ENCODE measurements at places on chromosomes 1 and 21.
A peak's percentile ranks its signal among the peaks of the same experiment; 100 is the strongest.

GRCh38 chr1:167200749-167201148 is 19.9 kb upstream of the POU2F1 start:
- DNase-seq, result no peak

DNA sequence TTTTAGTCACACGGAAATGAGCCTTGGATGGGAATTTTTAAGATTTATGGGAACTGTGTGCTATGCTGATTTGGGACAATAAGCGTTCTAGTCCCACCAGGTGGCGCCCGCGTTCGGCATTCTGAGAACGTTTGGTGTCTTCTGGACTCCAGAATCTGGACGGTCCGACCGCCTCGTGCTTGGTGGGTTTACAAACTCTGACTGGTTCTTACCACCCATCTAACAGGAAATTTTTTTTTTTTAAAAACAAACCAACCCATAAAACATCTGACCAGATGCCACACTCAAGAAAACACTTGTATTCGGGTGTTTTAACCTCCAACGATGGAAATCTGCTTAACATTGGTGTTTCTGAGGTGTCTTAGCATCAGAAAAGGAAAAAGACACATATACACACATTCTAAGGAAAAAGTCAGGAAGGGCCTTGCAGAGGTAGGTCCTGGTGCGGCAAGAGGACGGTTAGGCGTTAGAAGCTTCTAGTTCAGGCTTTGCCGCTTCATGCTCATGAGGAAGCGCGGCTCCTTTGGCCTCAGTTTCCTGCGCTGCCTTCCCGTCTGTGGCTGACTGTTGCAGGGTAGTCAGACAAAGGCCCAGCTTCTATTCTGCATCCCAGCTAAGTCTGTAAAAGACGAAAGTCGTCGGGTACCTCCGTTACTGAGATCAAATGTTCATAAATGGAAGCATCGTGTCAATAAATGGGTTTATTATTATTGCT is 814 bp upstream of the DYRK3 start:
- peak; percentile 35 for DNase-seq

- DNase-seq, result no peak
Observed at GRCh38 chr1:83802023-83802422, 196.9 kb downstream of the TTLL7 start.

GRCh38 chr1:225201447-225201846 is 226.4 kb downstream of the LBR start:
- no peak for DNase-seq
